ENCODE measurements at places on chromosomes 1 and 21.

DNA sequence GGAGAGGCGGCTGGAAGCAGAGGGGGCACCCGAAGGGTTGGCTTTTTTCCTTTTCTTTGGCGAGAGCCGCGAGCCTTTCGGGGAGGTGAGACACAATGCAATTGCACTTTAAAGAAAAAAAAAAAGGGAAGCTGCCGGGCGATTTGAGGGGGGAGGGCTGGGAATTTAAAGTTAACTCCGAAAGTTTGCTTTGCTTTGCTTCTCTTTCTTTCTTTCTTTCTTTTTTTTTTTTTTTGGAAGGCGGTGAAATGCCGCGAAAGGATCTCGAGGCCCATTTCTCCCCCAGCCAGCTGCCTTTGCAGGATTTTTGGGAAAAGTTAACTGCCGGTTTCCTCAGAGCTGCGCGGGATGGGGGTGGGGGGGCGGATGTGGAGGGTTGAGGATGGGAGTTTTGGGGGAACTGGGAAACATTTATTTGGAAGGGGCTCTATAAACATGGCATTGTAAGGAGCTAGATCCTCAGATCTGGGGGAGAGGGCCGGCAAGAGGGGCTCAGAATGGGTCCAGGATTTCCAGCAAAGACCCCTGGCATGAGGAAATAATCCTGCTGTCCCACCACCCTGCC lies 997 bp downstream of the ZNF362 start:
- DNase-seq = no peak

- no peak for DNase-seq
These were observed 3.6 kb upstream of the ZMYM4 start for GRCh38 chr1:35264871-35265270.

GRCh38 chr21:21019681-21020080 lies 21.5 kb downstream of the NCAM2 start:
- no peak for DNase-seq

GRCh38 chr1:41572224-41572623 lies 87.7 kb upstream of the EDN2 start:
- DNase-seq = no peak

GRCh38 chr1:67166196-67166595 lies at the start of gene IL23R:
Gene IL23R, plus strand, starts transcription at chr1:67166454. Its CDS starts 1,667 bp downstream, at chr1:67168121.
- DNase-seq = peak; percentile 44

DNA sequence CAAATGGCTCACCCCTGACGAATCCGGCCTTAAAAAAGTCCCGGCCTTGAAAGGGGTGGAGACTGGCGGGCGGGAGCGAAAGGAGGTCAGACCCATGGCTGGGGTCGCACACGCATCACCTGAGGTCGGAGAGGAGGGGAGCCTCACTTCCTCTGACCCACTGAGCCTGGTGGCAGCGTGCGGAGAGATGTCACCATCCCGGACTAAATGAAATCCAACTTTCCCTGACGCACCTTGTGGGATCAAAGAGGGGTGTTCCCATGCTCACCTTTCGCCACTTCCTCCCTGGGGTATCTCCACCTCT lies 709 bp upstream of the SLC41A1 start:
- peak; percentile 17 for DNase-seq

All from CD4-positive, alpha-beta T cell treated with Interleukin-4 for 4 hours (primary cell).